Upper lobe of left lung (tissue), 6 donors: ENCODE measurements at places on chromosomes 2 and 18.

DNA sequence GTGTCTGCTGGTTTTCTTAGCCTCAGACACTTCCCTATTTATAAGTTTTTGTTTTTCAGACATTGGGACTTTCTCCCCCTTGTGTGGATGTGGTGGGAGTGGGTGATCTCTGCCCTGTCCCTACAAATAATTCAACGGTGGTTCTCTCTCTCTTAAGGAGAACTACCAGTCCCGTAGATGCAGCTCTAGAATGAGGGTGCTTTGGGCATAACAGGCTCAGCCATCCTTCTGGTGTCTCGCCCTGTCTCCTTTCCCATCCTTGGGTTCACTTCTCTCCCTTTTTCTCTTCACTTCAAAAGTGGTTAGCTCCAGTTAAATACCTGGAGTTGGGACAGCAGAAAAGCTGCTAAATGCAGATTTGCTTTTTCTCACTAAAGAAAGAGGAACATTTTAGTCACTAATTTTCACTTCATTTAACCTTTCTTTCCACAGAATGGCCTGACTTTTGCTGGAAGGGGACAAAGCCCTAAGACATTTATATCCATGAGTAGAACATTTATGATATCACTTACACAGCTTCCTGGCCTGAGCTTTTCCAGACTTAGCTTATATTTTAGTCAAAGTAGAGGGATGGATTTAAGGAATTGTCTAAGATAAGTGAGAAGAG, 121.2 kb upstream of the CXCR4 start:
- DNase-seq: no peak

DNA sequence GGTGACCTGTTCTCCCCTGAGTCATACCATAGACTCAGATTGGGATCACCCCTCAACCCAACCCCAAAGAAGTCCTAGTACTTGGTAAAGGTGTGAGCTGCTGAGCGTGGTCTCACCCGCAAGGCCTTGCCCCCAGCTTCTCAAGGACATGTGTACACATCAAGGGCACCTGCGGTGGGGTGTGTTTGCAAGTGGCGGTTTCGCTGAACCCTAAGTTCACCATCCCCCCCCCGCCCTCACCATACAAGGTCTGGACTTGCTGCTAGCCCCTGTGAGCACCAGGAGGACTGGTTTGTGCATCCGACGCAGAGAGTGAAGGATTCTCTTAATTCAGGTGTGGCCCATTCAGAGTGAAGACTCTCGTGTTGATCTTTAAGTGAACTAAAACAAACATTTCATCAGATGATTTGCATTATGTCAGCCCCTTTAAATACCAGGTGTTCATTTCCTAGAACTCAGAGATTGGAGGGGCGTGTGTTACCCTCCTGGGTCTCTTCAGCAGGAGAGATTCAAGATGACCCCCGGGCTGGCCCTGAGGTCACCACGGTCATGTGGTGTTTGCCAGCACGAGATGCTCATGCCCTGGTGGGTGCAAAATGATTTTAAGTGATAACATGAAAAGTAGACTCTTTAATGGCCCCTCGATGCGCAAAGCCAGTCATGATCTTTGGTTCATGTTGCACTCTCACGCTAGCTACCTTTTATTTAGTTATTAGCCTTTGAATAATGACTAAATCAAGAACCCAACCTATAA, 27.8 kb downstream of the MTERF4 start:
- no peak for DNase-seq

GRCh38 chr2:173589604-173590275, 235.1 kb downstream of the CDCA7 start:
- DNase-seq: peak; percentile 45

DNA sequence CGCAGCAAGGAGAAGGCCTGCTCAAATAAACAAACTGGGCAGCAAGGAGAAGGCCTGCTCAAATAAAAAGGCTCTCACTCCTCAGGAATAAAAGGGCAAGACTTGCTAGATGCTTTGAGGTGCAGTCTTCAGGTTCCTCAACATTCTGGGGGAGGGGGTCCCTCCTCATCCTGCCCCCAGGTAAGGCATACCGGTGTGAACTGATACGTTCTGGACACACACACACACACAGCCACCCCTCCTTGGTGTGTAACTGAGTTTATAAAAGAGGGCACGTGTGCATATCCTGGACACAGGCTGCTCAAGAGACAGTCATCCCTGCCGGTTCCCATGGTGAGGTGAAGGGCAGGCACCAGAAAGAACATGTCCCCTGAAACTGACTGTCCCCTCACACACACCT, 4.5 kb downstream of the TEX261 start:
- no peak for DNase-seq

- DNase-seq: peak; percentile 50
These were observed 30.5 kb downstream of the DNMT3A start for GRCh38 chr2:25310965-25311864.

- no peak for DNase-seq
These were observed 55.4 kb upstream of the ZNF396 start for GRCh38 chr18:35432565-35433001.

- DNase-seq: no peak
These were observed 59.9 kb downstream of the DYM start for GRCh38 chr18:49400398-49401072.

DNA sequence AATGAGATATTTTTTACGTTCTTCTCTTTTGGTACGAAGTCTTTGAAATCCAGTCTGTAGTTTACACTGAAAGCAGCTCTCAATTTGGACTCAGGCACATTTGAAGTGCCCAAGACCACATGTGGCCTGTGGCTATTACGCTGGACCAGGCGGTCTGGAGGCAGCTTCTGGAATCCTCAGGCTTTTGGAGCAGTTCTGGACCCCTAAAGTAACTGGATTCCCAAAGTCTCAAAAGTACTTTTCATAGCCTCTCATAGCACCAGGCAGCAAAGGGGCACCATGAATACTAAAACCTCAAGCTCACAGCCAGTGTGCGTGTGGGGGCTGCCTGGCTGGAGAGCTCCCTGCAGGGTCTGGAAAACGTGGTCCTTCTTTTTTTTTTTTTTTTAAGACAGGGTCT, 119.0 kb downstream of the SMAD7 start:
- DNase-seq: no peak

- DNase-seq: no peak
These were observed 177.9 kb downstream of the CYRIA start for GRCh38 chr2:16487686-16488085.

DNA sequence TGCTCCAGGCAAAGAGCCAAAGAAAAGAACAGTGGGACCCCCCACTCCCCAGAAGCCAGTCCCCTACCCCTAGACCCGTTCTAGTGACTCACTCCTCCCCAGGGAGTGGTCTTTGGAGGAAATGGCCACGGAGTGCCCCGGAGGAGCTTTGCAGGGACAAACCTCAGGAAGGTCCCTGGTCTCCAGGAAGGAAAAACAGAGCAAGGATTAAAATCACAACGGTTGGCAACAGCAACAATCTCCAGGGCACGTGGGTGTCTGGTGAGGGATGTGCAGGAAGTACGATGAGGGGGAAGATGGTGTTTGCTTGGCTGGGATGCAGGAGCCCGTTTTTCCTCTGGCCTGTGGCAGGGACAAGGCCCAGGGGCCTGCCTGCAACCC, 135.0 kb downstream of the SMAD2 start:
- no peak for DNase-seq

GRCh38 chr2:104286841-104287240, 567.1 kb upstream of the POU3F3 start:
- no peak for DNase-seq

DNA sequence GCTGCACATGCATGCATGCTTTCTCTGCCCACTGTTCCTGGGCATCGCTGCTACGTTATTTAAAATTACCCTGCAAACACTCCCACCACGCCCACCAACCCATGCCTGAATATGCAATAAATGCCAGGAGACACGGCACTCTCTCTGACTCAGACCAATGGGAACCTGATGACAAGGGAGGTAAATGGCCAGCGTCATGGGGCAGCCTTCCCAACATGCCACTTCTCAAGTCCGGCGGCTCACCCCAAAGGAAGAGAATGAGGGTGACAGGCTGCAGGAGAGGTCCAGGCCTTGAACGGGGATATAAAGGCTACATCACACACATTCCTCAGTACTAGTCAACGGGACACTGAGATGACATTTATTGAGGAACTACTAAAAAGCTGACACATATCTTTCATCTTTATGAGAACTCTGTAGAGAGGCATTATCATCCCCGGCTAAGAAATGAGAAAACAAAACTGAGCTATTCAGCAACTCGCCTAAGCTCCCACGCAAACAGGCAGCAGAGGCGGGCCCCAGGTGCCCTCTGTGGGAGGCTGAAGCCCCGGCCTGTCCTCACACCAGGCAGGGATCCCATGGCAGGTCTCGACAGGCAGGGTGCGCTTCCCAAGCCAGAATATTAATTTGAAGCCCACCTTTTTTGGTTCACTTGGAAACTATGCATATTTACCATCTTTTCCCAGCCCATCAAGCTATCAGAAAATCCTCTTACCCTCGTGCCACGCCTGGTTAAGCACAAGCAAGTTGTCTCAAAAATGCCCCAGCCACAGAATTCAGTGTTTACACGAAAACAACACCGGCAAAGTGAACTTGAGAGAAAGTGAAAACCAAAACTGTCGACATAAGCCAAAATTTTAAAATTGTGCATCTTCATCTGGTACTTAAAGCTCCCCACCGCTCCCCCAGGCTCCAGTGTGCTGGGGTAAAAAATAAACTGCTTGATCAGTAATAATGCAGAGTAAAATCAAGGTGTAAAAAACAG, 166.3 kb downstream of the HDAC4 start:
- no peak for DNase-seq

DNA sequence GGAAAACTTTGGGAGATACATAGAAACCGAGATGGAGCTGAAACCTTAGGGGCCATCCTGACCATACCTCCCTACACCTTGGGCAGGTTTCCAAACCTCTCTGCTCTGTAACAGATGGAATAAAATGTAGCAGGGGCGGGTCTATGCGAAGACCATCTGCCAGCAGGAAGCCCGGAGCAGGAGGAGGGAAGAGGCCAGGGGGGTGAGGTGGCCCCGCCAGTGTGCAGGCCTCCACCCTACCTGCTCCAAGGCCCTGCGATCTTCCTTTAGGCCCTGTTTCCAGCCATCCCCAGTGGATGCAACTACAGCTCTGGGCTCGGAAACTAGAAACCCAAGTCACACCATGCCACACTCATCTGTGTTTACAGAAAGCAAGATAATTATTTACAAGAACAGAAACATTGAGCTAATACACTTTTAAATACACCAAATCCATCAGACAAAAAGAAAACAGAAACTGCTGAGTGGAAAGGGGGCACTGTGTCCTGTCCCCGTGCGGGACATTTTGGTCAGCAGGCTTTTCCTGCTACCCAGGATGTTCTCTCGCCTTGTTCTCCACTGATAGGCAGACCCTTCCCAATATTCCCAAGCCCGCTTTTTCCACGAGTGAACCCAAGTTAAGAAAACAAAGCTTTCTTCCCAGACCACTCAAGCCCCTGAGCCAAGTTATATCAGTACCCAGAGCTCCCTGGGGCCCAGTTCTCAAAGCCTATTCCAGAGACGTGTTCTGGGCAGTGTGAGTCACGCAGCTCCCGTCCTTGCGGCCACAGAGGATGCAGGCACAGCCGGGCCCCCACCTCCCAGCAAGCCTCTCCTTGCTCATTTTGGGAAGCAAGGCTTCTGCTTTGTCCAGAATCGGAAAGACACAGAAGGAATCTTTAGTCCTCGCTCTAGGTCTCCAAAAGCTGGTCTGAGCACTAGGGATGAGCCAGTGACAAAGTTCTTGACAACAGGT, 17.3 kb downstream of the CIB4 start:
- DNase-seq: no peak

DNA sequence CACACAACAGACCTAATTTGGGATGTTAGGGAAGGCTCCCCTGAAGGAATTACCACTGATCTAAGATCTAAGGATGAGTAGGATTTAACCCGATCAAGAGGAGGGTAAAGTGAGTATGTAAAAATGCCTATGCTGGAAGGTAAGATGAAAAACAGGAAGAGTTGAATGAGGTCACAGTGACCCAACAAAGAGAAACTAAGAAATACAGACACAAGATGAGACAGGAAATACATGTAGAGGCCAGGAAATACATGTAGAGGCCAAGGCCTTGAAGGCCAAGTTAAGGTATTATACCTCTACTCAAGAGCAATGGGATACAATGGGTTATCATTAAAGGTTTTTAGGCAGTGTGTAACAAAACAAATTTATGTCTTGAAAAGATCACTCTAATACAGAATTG, 131.6 kb upstream of the TANK start:
- no peak for DNase-seq

DNA sequence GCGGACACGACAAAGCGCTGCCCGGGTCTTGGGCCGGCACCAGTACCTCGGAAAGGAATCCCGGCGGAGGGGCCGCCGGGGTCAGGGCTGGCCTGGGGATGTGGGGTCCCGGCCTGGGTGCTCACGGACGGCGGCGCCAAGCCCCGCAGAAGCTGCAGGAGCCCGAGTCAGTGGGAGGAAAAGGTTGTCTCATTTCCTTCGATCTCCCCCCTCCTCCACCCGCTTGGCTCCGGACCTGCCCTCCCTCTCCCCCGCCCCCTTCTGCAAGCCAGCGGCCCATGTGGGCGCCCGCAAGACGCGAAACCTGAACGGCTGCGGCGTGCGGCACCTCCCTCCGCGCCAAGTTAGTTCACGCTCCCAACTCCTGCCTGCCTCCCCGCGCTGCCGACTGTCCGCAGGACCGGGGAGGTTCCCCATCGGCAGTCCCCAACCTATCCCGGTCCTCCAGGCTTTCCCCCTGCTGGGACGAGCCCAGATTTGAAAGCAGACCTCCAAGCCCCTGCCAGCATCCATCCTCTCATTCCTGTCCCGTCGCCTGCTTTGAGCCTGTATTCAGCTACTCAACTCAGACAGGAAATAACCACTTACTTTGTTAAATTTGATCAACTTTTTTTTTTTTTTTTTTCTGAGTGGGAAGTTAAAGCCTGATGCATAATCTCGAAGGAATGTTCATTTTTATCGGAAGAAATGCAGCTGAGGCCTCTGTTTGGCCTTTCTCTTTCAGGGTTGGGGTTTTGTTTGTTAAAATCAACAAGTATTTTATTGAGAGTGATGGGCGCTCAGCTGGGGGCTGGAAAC, at the start of gene EVA1A:
Gene EVA1A, minus strand, starts transcription at position 172 of the 798 bp plus-strand sequence. CDS start 42,799 bp downstream, outside the sequence.
- DNase-seq: peak; percentile 90

- peak; percentile 92 for DNase-seq
These were observed at the start of gene CAD for GRCh38 chr2:27217173-27218121. TSS of gene CAD (plus strand) at chr2:27217369. CDS start at chr2:27217552, 183 bp downstream.

- no peak for DNase-seq
These were observed 21.6 kb upstream of the SULT1C4 start for GRCh38 chr2:108355906-108356734.

DNA sequence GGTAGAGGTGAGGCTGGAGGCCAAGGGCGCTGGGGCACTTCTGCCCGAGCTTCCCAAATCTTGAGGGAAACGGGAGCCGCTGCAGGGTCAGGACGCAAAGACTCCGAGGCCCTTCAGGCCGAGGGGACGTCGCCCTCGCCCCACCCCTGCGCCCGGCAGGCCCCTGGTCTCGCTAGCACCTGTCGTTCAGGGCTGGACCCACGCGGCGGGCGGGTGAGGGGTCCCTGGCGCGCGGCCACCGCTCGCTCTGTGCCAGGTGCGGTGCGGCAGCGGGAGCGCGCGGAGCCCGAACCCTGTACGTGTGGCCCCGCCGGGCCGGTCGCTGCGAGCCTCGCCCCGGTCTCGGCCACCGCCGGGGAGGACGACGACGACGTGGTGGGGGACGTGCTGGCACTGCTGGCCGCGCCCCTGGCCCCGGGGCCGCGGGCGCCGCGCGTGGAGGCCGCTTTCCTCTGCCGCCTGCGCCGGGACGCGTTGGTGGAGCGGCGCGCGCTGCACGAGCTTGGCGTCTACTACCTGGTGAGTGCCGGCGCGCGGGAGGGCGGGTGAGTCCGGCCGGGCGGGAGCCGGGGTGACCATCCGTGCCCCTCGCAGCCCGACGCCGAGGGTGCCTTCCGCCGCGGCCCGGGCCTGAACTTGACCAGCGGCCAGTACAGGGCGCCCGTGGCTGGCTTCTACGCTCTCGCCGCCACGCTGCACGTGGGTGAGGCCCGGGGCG, 4.9 kb downstream of the ERFE start:
- no peak for DNase-seq

GRCh38 chr18:33495278-33495677, 54.8 kb upstream of the CCDC178 start:
- DNase-seq: no peak
